ENCODE measurements at places on chromosomes 2 and 18.

DNA sequence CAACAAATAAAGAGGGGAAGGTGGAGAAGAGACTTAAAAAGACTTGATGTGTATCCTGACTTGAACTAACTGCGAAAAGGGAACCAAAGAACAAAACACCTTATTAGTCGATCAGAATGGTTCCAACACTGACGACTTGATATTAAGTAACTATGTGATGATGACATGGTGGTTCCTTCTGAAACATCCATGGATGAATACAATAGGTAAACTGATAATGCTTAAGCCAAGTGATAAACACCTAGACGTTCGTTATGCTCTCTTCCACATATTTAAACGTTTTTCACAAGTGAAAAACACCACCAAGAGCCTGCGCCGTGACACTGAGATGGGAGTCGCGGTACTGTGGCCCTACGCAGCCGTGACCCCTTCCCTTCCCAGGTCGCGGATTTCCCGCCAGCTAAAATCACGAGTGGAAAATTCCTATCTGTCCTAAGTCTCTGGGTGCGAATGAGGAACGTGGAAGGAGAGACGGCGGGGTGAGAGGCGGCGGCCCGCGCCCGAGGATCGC lies 797 bp downstream of the TTC32 start:
- DNase-seq: no peak

- peak; percentile 70 for DNase-seq
Measured at GRCh38 chr2:152200565-152201465, 25.3 kb upstream of the STAM2 start.

DNA sequence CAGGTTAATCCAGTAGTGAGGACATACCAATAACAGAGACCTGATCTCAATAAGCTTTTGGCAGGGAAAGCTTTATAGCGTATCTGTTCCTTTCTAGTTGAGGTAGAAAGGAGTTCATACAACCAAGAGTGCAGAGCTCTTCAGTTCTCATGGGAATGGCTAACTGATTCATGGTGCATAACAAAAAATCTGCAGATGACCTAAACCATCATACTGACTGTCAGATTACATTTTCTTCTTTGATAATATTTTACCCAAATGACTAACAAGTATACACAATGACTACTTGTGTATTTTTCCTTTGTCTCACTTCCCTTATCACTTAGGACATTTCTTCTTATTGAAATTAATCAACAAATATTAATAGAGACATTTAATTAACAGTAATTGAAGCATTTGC lies 140.0 kb upstream of the SERTAD2 start:
- peak; percentile 67 for DNase-seq

DNA sequence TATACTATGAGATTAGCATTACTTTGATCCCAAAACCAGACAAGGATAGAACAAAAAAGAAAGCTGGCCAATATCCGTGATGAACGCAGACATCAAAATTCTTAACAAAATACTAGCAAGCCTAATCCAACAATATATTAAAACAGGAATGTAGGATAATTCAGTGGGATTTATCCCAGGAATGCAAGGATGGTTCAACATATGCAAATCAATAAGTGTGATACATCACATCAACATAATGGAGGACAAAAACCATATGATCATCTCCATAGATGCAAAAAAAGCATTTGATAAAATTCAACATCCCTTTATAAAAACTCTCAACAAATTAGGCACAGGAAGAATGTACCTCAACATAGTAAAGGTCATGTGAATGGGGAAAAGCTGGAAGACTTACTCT lies 158.5 kb downstream of the KCNE4 start:
- DNase-seq: no peak

DNA sequence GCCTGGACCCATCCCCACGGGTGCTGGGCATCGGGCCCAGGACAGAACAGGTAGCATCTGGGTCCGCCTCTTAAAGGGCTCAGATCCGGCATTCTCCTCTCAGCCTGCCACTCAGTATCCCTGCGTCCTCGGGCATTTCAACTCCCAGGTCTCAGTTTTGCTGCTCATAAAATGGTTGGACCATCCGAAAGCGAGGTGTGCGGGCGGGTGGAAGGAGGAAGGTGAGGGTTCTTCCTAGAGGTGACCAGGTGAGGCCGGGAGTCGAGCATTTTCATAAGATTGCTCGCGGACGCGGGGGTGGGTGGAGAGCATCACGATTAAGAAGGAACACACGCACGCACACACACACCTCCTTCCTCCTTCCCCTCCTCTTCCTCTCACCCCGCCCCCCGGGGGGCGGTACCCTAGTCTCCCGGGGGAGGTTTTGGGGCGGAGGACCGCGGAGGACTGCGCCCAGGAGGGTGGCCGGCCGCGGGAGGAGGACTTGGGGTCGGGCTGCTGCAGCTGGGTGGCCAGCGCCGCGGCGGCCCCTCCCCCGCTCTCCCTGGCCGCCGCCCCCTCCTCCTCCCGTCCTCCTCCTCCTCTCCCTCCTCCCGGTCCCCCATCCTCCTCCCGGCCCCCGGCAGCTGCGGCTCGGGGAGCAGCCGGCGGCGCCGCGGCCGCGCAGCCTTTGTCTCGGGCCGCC lies 97.9 kb upstream of the GPR45 start:
- no peak for DNase-seq

- no peak for DNase-seq
Measured at GRCh38 chr2:129422028-129422427, 557.4 kb upstream of the RAB6C start.

DNA sequence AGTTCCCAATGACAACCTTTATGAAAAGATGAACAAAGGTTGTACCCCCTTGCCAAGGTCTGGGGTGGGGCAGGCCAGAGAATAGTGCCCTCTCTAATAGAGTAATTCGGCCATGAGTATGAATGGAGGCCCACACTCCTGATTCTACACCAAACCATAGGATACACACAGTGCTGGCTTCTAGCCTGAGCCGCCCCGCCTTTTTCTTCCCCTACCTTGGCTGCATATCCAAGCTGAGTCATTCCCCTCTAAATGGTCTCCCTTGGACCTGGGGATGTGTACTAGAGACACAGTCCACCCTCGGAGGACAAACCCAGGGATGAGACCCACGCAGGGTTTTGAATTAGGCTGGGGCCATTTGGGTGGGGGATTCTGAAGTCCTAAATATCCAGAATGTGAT lies 107.2 kb upstream of the CAPN13 start:
- no peak for DNase-seq

DNA sequence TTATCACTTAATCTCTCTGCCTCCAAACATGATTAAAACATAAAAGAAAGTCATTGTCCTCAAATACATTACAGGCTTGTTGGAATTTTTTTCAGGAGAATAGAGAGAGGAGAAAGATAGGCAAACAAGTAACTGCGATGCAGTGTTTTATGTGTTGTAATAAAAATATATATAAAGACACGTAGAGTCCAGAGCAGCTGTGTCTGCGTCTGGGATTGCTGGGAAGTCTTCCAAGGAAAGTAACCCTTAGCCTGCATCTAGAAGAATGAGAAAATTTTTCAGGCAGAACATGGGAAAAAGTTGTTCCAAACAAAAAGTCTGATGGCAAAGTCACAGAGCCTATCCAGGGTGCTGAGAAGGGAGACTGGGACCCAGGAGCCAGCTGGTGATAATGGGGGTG lies 91.8 kb upstream of the ST6GAL2 start:
- no peak for DNase-seq

DNA sequence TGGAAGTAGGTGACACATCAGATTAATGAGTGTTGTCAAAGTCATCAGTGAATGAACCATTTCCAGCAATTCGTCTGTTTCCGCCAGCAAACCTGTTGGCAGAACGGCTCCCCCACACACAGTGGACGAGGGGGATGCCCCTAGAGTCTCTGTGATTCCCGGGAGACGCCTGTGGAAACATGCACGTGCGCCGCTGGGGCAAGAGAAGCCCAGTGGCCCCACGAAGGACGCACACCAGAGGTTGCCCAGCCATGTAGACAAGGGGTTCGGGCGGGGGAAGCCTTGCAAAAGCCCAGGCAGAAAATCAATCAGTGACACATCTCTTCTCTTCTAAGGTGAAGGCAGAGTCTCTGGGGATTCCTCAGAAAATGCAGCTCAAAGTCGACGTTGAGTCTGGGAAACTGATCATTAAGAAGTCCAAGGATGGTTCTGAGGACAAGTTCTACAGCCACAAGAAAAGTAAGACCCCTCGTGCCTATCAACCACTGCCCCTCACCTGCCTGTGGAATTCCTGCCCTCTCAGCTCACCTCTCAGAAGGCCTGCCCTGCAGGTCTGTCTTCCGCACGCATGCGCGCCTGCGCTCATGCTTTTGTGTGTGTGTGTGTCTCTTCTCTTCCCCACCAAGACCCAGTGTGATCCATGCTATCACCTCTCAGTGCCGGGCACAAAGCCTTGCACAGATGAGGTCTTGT lies 87.1 kb downstream of the INPP5D start:
- no peak for DNase-seq

GRCh38 chr2:112880091-112880531 lies 30.9 kb upstream of the IL37 start:
- no peak for DNase-seq

- no peak for DNase-seq
Measured at GRCh38 chr2:95010126-95010525, 15.4 kb upstream of the MAL start.

DNA sequence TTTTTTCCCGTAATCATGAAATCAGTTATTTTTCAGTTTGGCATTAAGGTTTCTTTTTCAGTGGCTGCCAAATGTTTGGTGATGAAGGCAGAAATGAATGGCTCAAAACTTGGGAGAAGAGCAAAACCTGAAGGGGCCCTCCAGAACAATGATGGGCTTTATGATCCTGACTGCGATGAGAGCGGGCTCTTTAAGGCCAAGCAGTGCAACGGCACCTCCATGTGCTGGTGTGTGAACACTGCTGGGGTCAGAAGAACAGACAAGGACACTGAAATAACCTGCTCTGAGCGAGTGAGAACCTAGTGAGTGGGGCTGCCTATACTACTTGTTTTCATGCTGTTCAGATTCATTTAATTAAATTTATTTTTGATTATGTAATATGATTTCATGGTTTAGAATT lies 29.2 kb upstream of the MSH2 start:
- DNase-seq: peak; percentile 11

DNA sequence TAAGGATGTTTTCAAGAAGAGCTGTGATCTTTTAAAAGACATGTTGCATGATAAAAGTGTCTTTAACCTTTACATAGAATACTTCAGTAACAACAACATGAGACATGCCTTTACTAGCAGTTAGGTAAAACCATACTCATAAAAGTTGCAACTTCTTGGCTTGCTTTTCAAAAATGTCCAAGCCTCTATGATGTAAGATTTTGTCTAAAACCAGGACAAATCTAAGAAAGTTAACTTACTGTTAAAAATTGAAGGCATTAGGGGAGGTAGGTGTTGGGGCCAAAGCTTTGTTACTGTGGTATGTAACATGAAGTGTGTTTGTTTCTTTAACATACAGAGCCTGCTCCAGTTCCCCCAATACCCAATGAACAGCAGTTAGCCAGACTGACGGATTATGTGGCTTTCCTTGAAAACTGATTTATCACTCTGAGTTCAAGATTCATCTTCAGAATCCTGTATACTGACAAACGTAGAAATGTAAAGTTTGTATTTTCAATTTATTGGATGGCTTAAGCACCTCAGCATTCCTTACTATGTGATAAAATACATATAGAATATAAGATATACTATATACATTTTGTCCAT lies 11.7 kb downstream of the COPS8 start:
- DNase-seq: peak; percentile 29

- no peak for DNase-seq
Measured at GRCh38 chr2:71720283-71720560, 266.9 kb downstream of the DYSF start.

- DNase-seq: no peak
Measured at GRCh38 chr2:238098901-238099713, 1.0 kb upstream of the ESPNL start.

- DNase-seq: no peak
Measured at GRCh38 chr2:82120115-82120514, 1815.6 kb upstream of the LRRTM1 start.

GRCh38 chr2:216590780-216591179 lies 42.4 kb upstream of the IGFBP2 start:
- no peak for DNase-seq

GRCh38 chr2:18896125-18896764 lies 306.9 kb upstream of the NT5C1B start:
- DNase-seq: no peak

- DNase-seq: no peak
Measured at GRCh38 chr2:83113953-83114352, 1345.1 kb downstream of the SUCLG1 start.

- DNase-seq: no peak
Measured at GRCh38 chr2:144477957-144478311, 42.0 kb downstream of the ZEB2 start.

- DNase-seq: no peak
Measured at GRCh38 chr18:62506495-62507143, 16.2 kb upstream of the ZCCHC2 start.

DNA sequence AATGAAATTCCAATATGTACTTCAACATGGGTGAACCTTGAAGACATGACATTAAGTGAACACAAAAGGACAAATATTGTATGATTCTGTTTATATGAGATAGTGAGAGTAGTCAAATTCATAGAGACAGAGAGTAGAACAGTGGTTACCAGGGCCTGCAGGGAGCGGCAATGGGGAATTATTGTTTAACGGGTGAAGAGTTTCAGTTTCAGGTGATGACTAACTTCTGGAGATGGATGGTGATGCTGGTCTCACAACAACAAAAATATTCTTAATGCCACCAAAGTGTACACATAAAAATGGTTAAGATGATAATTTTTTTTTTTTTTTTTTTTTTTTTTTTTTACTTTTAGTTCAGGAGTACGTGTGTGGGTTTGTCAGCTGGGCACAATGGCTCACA lies 109.4 kb upstream of the TMEM200C start:
- DNase-seq: no peak

DNA sequence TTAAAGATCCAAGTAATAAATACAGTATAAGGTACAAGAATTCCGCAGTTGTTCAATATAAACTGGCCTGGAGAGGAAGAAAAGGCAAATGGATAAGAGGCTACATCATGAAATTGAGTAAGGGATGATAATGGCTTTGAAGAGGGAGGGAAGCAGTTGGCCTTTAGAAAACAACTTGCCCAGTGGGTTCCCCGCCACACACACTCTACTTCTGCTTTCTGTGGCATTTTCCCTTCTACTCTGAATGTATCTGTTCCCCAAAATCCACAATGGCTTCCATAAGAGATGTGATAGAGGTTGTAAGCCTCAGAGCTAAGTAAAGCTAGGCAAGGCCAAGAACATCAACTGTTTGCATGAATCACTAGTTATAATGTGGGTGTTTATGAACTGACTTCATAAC lies 221.3 kb downstream of the MBD2 start:
- DNase-seq: no peak

- no peak for DNase-seq
Measured at GRCh38 chr18:41227993-41228392, 727.0 kb upstream of the PIK3C3 start.

GRCh38 chr2:16119741-16120140 lies 179.4 kb downstream of the MYCN start:
- DNase-seq: no peak

GRCh38 chr2:126659562-126660467 lies 3.9 kb downstream of the GYPC start:
- no peak for DNase-seq

- no peak for DNase-seq
Measured at GRCh38 chr2:142875010-142875409, 2.5 kb upstream of the KYNU start.

- DNase-seq: peak; percentile 1
Measured at GRCh38 chr2:148067801-148068200, 46.9 kb downstream of the MBD5 start.

GRCh38 chr2:222311978-222312738 lies 13.4 kb upstream of the PAX3 start:
- DNase-seq: no peak
